Dorsolateral prefrontal cortex (tissue), 122 donors: ENCODE measurements at places on chromosomes 4 and X.

DNA sequence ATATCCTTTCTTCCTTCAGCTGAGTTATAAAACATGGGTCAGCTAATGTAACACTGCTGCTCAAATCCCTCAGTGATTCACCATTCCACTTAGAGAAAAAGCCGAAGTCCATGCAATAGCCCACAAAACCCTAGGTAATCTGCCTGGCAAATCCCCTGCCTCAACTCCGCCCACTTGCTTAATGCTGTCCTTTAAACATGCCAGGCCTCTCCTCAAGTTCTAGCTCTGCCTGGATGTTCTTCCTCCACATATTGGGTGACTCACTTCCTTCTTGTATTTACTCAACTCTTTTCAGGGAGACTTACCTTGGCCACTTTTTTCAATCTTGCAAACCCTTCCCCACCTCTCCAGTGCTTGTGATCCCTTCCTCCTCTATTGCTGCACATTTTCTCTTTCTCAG, 89.8 kb downstream of the EMCN start:
- no peak for DNase-seq

GRCh38 chr4:137124278-137124932, 407.9 kb downstream of the PCDH18 start:
- DNase-seq: no peak

DNA sequence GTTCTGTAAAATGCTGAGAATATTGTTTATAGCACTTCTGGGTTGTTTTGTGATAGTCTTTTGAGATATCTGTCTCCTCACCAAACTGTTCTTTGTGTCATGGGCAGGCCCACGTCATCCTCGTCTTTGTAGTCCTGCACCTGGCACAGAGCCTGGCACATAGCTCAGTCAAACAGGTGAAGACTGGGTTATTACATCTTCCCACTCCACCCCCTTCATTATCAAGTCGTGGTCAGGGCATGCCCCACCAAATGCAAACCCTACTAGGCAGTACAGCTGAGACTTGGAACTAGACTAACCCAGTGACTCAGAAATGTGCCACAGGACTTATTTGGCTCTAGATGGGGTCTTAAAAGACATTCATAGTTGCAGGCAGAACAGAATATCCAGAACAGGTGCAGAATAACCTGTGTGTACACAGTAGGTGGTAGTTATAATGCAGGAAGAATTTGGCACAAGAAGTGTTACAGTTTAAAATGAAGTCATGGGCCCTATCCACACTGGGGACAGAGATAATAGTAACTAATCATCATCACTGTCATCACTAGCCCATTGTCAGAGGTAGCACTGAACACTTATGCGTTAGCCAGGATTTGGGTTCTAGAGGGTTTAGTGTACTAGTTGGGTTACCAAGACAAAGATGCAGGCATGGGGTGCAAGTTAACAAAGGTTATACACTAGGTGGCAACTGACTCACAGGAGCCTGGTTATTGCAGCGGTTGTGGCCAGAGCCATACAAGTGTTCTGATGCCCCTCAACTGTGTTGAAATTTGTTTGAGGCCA, 74.9 kb downstream of the TBL1X start:
- no peak for DNase-seq

DNA sequence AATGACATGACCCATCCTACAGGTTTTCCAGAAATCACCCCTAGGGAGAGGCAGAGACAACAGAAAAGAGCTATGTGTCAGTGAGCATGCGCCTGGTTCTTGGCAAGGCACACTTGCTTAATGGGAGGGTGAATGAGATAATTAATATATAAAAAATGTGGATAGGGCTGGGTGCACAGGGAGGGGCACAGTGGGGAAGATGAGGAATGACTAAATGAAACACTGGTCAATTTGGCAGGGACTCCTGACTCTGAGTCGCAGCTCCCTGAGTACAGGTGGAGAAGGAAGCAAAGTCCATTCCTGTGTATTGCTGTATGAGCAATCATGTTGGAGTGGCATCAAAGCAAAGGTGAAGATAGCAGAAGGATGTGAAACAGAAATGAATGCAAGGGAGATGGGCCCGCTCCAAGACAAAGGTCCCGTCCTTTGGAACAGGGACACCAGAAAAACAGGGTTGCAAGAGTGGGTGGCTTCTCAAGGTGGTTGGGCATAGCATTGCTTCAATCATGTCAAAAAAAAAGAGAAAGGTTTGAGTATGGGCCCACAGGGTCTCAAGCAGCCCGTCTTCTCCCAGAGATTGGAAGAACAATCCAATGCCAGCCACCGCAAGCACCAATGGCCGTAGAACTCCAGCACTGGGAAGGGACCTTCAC, 278.4 kb upstream of the AGTR2 start:
- no peak for DNase-seq
